Stimulated activated CD4-positive, alpha-beta T cell treated with anti-CD3 and anti-CD28 coated beads, Interleukin-15, amount 100 ng/mL, for 24 hours (primary cell): ENCODE measurements at places on chromosomes 2 and 18.

GRCh38 chr2:96601382-96602292, 36.5 kb downstream of the KANSL3 start:
- peak; percentile 28 for DNase-seq

GRCh38 chr2:120797421-120798221, 62.0 kb downstream of the GLI2 start:
- no peak for DNase-seq

DNA sequence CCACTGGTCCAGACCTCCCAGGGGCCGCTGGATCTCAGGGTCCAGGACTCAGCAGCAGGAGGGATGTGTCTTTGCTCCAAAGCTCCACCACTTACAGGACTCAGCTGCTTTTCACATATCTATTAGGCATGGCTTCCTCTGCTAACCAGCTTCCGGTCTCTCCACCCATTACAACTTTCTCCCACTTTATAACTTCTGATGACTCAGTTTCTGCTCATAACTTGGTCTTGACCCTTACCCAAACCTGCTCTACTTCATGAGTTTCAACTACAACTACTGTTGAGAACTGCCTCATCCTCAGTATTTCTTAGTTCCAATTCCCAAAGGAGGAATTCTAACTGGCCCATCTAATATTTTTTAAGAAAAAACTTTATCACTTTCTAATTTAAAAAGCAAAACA, 17.2 kb downstream of the SULT1C2 start:
- no peak for DNase-seq

GRCh38 chr2:116948258-116948657, 866.2 kb upstream of the DDX18 start:
- DNase-seq = no peak

- DNase-seq = no peak
These were observed 44.5 kb upstream of the KCNE4 start for GRCh38 chr2:223007531-223007930.

DNA sequence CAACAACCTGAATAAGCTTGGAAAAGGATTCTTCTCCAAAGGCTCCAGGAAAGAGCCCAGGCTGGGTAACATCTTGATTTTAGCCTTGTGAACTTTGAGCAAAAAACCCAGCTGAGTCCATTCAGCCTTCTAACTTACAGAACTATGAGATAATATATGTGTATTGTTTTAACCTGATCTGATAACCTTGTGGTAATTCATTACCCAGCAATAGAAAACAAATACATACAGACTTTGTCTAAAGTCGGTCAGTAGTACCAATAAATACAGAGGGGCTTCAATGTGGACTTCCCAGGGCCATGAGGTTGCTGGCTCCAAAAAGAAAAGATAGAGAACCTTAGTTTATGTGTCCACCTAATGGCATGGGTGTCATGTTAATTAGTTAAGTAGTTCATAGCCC, 191.8 kb downstream of the KCNH7 start:
- DNase-seq = no peak

DNA sequence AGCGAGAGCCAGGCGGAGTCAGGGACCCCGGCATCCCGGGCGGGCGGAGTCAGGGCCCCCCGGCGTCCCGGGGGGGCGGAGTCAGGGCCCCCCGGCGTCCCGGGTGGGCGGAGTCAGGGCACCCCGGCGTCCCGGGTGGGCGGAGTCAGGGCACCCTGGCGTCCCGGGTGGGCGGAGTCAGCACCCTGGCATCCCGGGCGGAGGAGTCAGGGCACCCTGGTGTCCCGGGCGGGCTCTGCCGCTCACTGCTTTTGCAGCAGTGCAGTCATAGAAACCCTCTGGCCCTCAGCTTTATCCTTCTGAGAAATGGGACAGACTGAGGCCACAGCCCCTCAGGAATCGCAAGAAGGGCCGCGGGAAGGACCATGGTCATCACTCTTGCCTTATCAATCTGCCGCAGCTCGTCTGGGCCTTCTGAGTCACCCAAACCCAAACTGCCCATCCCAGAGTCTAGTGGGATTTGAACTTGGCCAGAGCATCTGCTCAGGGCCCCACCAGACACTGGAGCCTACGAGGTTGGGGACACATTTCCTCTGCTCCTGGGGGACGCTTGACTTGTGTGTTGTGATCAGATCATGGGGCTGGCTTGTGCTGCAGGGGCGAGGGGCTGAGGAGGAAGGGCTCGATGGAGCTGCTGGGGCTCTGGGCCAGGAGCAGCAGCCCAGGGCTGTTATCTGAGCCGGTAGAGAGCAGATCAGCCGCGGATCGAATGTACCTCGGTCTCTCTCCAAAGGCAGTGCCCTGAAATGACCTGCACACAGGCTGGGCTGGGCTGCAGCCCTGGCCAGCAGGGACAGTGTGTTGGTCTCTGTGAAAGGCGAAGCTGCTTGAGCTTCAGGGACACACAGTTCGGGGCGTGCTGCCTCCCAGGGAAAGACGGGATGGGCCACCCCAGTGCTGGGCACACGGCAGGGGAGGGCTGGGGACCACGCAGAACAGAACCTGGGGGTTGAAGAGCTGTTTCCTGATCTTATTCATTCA, 290.1 kb upstream of the HDAC4 start:
- DNase-seq = no peak

GRCh38 chr2:113602869-113603466, 24.1 kb upstream of the RABL2A start:
- no peak for DNase-seq

DNA sequence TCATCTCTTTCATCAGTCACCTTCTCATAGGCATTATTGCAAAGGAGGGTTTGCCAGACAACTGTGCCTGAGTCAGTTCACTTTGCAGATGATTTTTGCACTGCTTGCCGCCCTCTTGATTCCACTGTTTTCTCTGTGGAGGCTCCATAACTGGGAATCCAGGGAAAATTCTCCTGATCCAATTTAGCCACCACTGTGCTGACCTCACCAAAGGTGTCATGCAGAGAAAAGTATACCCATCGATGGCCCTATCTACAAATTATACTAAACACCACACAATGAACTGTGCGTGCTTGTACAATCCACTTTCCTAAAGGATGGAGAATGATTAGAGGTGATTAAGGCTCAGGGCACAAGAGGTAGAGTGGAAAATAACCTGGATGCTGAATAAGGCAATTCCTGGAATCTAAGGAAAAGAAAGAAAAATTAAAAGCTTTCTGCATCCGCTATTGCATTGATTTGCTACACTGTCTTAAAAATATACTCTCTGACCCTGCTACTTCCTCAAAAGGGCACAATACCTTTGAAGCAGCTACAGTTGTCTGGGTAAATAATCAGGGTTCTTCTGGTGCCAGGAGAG, 409.4 kb downstream of the RIT2 start:
- no peak for DNase-seq

- DNase-seq = peak; percentile 5
These were observed 1.5 kb upstream of the VSNL1 start for GRCh38 chr2:17538844-17539554.

DNA sequence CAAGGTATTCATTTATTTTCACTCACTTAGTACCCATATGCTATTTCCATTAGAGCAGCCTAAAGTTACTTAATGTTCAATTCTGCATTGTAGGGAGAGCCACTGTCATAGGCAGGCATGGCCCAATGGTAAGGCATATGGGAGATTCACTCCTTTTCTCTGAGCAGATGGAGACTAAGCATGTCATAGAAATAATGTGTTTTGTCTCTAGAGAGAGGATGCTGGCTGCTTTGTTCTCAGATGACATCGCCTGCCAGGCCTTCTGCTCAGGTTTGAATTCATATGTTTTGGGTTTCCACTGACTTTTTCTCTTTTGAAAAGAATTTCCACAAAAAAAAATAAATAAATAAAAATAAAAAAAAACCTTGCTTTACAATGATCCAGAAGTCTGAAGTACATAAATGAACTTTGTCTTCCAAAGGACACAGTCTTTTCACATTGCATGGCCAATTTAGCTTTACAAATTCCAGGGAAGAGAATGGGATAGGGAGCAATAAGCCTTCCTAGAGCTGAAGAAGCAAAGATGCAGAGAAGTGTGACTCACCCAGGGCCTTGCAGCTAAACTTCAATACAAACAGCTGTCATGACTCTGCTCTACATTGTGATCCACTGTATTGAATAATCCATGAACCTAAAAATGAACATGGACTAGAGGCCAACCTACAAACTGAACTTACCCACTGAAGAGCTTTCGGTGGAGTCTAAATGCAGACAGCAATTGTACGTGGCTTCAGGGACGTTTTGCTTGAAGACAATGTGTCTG, 422.5 kb downstream of the CMPK2 start:
- DNase-seq = no peak

DNA sequence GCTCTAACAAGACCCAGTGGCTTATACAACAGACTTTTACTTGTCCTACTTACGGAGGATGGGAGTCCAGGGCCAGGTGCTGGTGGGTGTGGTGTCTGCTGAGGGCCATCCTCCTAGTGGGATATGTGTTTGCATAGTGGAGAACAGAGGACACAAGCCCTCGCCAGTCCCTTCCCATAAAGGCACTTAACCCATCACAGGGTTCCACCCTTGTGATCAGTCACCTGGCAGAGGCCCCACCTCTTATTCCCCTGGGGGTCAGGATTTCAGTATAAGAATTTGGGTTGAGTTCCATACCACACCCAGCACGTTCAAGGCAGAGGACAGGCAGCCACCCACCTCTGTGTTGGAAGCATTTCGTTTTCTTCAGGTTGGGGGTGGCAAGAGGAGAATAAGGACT, 259.0 kb downstream of the AGAP1 start:
- no peak for DNase-seq

GRCh38 chr2:65377556-65378192, 54.7 kb downstream of the SPRED2 start:
- peak; percentile 60 for DNase-seq

- DNase-seq = peak; percentile 49
These were observed 497.6 kb upstream of the FAM98A start for GRCh38 chr2:34096562-34097171.

GRCh38 chr18:580154-580553, at the start of gene CETN1:
CETN1 (plus strand) TSS chr18:580380; CDS start chr18:580409, 29 bp downstream.
- no peak for DNase-seq

GRCh38 chr2:40452786-40453185, 896 bp upstream of the SLC8A1 start:
- DNase-seq = no peak

DNA sequence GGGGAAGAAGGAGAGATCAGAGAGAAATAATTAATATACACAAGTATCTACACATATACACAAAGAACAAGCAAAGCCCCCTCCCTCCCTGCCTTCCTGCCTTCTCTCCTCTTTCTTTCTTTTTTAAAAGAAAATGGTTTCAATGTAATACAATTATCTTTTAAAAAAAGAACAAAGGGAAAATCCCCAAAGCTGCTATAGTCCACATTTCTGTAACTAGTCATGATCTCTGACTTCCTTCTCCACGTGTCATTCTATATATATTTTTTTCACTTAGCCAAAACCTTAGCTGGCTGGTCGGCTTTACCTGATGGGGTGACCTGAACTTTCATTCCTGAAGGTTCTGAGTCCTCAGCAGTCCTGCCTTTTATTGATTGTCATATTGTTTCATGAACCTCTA, 44.3 kb downstream of the MAP3K20 start:
- no peak for DNase-seq

DNA sequence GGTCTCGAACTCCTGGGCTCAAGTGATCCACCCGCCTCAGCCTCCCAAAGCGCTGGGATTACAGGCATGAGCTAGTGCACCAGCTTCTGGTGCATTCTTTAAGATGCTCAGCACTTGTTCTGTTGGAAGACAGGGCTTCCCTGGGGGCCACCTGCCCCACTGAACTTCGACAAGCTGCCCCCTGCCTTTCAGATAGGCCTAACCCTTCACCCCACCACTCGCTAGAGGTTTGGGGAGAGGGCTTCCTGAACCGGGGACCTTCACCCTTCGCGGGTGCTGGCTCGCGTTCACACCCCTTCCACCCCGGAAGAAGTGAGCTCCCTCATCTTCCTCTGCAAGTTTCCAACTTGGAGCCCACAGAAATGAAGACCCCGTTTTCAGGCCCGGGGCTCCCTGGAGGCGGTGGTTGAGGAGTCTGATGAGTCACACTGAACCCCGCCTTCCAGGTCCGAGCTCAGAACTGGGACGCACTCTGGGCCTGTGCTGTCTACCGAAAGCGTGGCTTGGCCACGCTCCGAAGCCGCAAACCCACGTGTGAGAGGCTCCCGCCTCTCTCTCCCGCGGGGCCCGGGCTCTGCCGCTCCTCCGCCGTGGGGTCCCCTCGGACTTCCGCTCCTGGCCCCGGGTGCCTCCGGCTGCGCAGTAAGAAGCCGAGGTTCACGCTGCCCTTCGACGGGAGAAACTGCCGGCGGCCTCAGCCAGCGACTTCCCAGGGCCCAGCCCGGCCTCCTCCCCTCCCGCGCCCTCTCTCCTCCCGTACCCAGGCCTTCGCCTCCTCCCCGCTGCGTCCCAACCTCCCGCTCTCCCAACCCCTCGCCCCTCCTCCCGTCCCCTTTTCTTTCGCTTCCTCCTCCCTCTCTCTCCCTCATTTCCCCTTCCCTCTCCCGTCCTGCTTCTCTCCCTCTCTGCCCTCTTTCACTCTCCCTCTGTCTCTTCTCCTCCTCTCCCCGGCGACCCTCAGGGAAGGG, 47.5 kb upstream of the SP3 start:
- DNase-seq = peak; percentile 47

DNA sequence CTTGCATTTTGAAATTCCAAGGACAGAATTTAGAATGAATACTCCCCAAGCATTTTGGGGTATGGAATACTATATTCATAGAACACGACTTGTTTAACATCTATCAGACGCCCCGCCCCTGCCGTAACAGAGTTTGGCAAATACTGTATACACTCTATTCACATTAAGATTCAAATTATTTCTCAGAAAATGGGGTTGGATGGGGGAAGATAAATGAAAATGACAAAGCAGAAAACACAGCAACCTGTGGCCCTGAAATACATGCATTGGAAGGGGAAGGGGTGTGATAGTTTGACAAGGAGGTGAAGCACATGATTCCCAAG, 634.6 kb upstream of the SLC39A10 start:
- DNase-seq = no peak

- no peak for DNase-seq
These were observed 12.3 kb upstream of the RESP18 start for GRCh38 chr2:219344751-219345430.

DNA sequence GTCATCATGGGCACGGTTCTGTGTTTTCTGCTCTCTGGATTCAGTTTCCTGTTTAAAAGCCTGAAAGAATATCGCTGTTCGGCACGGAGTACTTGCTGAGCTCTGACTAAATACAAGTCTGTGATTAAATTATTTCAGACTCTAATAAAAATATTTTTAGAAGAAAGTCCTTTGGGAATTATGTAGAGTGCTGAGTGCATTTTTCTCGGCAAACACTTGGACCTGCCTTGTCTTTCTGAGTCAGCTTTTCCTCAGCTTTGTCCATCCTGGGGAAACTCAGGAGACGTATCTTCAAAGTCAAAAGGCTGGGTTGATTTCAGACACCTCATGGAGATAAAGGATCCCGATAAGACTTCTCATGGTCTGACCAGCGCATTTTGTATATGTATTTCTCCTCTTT, 45.9 kb downstream of the IL1R2 start:
- DNase-seq = no peak

- DNase-seq = no peak
These were observed 769.6 kb upstream of the CRIM1 start for GRCh38 chr2:35585972-35586371.
